Smooth muscle cell of the umbilical artery (primary cell): ENCODE measurements at places on chromosomes 11 and 22. TPM values are rescaled to one million over a fixed set of nuclear protein-coding genes. Genes with fewer than 3 reads are reported as not detected.

Gene KBTBD3
- 1.3 and 3.3 TPM in 2 replicates for total RNA-seq

Gene IL18
- total RNA-seq: 0.37 TPM in 1 of 2 replicates, not detected in the other

Gene GSTT2B
- total RNA-seq: 4.2 and 15.7 TPM in 2 replicates

Gene HBB
- total RNA-seq: not detected in 2 replicates

Gene BCO2
- 2.3 and 12.2 TPM in 2 replicates for total RNA-seq

Gene RFPL2
- not detected in 2 replicates for total RNA-seq

Gene KLHDC7B
- 1.1 and 24.1 TPM in 2 replicates for total RNA-seq

Gene ROBO4
- 0.30 and 0.46 TPM in 2 replicates for total RNA-seq

Gene OR5A1
- not detected in 2 replicates for total RNA-seq

Gene RAB38
- total RNA-seq: 1.5 and 2.9 TPM in 2 replicates

Gene OR5P2
- not detected in 2 replicates for total RNA-seq

Gene IGLL1
- total RNA-seq: not detected in 2 replicates

Gene SLC22A9
- total RNA-seq: not detected in 2 replicates

Gene MYOD1
- not detected in 2 replicates for total RNA-seq

Gene KRTAP5-2
- not detected in 2 replicates for total RNA-seq

Gene RNF215
- total RNA-seq: 38.4 and 50.2 TPM in 2 replicates

Gene CABP7
- not detected in 2 replicates for total RNA-seq

Gene CCDC188
- 0.30 TPM in 1 of 2 replicates, not detected in the other for total RNA-seq

Gene CRYBB1
- not detected in 2 replicates for total RNA-seq

Gene DEUP1
- total RNA-seq: not detected in 2 replicates

Gene ZP1
- 0.60 and 6.8 TPM in 2 replicates for total RNA-seq

Gene MIOX
- not detected in 2 replicates for total RNA-seq

Gene TRIM29
- total RNA-seq: 0.51 and 3.3 TPM in 2 replicates

Gene PLAAT5
- not detected in 2 replicates for total RNA-seq

Gene LRRC55
- total RNA-seq: not detected in 2 replicates

Gene USP2
- total RNA-seq: 0.88 TPM in 1 of 2 replicates, not detected in the other

Gene OR2AG1
- not detected in 2 replicates for total RNA-seq

Gene H19
- 4.6 and 70.7 TPM in 2 replicates for total RNA-seq

Gene CHORDC1
- total RNA-seq: 39.8 and 49.5 TPM in 2 replicates

Gene ANKRD13D
- 39.8 and 50.2 TPM in 2 replicates for total RNA-seq

Gene SCT
- not detected in 2 replicates for total RNA-seq

Gene TEX12
- total RNA-seq: 0.30 and 0.46 TPM in 2 replicates

Gene ADAMTS8
- not detected in 2 replicates for total RNA-seq

Gene TALDO1
- 121 and 178 TPM in 2 replicates for total RNA-seq

Gene TST
- 27.2 and 34.1 TPM in 2 replicates for total RNA-seq

Gene LMNTD2
- 0.30 and 0.60 TPM in 2 replicates for total RNA-seq

Gene SLC22A6
- total RNA-seq: not detected in 2 replicates

Gene PRR33
- total RNA-seq: not detected in 2 replicates

Gene HSPB2
- total RNA-seq: under 0.01 and 0.14 TPM in 2 replicates

Gene NRXN2
- total RNA-seq: 0.30 and 6.4 TPM in 2 replicates

Gene IGF2
- total RNA-seq: under 0.01 and 1.5 TPM in 2 replicates

Gene ZNF214
- 2.8 and 4.2 TPM in 2 replicates for total RNA-seq

Gene SLCO2B1
- 0.30 and 0.88 TPM in 2 replicates for total RNA-seq
